ENCODE measurements at places on chromosomes 4 and X. TPM values are rescaled to one million over a fixed set of nuclear protein-coding genes. Genes with fewer than 3 reads are reported as not detected.

Gene ZDHHC15
- total RNA-seq, result not detected

Gene NAP1L3
- not detected for total RNA-seq

Gene AMBN
- total RNA-seq, result not detected

Gene ASB11
- not detected for total RNA-seq

- peak; percentile 1 for DNase-seq
Measured at GRCh38 chrX:148929686-148930085, 429.3 kb downstream of the AFF2 start.

GRCh38 chr4:120865985-120866384 lies 56.5 kb downstream of the PRDM5 start:
- no peak for DNase-seq

- DNase-seq, result no peak
Measured at GRCh38 chr4:47835494-47835893, 2.4 kb downstream of the CORIN start.

- DNase-seq, result no peak
Measured at GRCh38 chr4:5545271-5545670, 163.1 kb downstream of the EVC2 start.

- no peak for DNase-seq
Measured at GRCh38 chr4:182918044-182918607, 940 bp upstream of the DCTD start.

DNA sequence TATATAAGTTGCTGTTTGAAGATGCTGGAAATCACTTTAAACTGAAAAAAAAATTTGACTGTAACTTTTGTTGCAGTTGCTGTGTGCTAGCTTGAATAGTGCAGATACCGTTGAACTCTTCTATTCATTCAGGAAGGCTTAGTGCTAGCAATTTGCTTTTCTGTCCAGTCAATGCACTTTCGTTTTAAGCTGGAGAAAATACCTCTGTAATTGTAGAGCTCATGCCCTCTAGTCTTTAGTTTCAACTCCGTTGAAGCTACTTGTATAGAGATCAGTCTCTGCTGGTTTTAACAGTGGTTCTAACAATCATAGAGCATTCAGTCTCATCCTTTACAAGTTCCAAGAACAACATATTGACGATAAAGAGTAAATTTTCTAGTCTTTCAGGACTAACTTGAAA lies 49.0 kb upstream of the TRPC3 start:
- DNase-seq, result no peak

Measured in MG63 (cell line).